ENCODE measurements at places on chromosomes 2 and 18. TPM values are rescaled to one million over a fixed set of nuclear protein-coding genes. Genes with fewer than 3 reads are reported as not detected.

Gene MROH2A
- not detected for total RNA-seq

GRCh38 chr2:44930274-44931197 lies 11.0 kb upstream of the SIX3 start:
- DNase-seq: no peak

- DNase-seq: no peak
These were observed 36.4 kb downstream of the WDSUB1 start for GRCh38 chr2:159249990-159250715.

DNA sequence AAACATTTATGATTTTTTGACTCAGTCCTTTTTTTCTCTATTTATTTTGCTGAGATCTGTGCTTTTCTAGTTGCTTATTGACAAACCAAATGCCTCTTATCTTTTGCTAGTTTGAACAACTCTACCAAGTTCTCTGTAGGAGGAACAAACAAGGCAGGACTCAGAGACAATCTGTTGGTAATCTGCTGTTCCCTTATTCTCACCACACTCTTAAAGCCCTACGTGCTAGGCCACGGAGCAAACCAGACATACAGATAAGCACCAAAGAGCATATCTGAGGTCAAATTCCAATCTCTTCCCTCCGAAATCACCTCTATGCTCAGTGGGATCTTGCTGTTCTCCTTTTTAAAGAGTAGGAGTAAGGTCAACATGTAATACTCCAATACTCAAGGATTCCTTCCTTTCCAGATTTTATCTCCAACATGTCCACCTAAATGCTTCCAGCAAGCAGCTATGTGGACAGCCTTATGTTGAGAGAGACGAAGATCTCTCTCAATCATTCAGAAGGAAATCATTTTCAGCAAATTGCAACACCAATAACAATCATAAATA lies 18.4 kb downstream of the FN1 start:
- DNase-seq: no peak

GRCh38 chr2:189150033-189150432 lies 29.5 kb downstream of the COL5A2 start:
- DNase-seq: no peak

- no peak for DNase-seq
These were observed 6.6 kb downstream of the D2HGDH start for GRCh38 chr2:241741016-241741415.

DNA sequence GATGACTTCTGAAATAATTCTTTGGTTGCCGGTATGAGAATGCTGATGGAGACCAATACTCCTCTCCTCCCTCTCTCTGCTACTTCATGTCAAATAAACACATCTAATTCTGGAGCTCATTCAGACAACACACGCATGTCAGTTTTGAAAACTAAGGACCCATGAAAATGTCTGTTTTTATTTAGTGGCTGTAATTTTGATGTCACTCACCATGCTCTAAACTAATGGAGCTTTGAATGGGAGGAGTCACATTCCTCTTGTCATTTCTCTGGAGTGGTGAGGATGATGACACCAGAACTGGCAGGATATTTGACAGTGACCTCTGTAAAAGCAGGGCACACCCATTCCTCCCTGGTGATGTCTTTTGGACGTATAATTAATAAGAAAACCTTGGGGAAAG lies 163.0 kb downstream of the PHLPP1 start:
- no peak for DNase-seq

- DNase-seq: no peak
These were observed 379.7 kb downstream of the PTPRM start for GRCh38 chr18:7946734-7947377.
